Stimulated activated CD4-positive, alpha-beta T cell treated with anti-CD3 and anti-CD28 coated beads, Interleukin-12 subunit alpha, Interleukin-12 subunit beta, amount 100 ng/mL, for 48 hours (primary cell): ENCODE measurements at places on chromosomes 3 and 15.

- DNase-seq, result no peak
Observed at GRCh38 chr3:135905058-135905724, 60.3 kb upstream of the PPP2R3A start.

DNA sequence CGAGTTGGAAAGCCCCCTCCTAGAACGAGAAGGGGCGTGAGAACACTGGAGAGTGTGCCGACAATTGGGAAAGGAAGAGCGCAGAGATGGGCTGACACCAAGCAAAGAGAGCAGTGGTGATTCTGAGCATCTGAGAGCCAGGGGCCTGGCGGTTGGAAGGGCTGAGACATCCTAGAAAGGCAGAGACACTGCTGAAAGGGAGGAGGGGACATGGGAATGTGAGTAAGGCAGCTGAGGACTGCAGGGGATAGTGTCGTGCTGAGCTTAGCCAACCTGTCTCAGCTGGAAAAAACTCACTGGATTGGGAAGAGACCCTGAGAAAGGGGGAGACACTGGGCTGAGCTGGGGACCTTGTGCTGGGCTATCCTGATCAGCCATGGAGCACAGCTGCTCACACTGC, 58.1 kb upstream of the SLC6A6 start:
- no peak for DNase-seq

GRCh38 chr3:110077093-110077492, 739.7 kb upstream of the DPPA4 start:
- no peak for DNase-seq

DNA sequence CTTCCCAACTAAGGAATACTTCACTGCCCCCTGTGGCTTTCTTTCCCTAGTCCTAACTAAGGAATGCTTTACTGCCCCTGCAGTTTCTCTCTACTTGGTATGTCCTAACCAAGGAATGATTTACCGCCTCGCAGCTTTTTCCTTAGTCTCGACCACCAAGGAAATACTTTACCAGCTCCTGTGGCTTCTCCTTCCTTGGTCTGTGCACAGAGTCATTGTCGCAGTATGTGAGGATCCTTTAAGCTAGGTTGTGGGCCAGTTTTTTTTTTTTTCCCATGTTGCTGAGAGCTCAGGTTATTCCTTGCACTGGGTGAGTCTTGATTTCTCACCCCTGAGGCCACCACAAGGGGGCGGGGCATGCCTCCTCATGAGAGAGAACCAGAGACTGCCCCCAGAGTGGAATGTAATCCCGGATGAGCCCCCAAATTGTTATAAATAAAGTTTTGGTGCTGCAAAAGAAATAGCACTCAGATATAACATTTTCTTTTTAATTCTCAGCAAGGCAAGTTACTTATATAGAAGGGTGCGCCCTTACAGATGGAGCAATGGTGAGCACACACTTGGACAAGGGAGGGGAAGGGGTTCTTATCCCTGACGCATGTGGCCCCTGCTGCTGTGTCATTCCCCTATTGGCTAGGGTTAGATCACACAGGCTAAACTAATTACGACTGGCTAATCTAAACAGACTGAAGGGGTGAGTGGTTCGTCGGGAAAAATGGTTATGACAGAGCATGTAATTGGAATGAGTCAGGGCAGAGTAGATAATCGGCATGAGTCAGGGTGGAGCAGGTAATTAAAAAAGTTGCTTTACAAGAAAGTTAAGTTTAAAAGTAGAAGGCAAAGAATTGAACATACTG, 27.0 kb downstream of the NDUFB4 start:
- peak; percentile 7 for DNase-seq
